ENCODE measurements at places on chromosomes 4 and X.
A peak's percentile ranks its signal among the peaks of the same experiment; 100 is the strongest.

DNA sequence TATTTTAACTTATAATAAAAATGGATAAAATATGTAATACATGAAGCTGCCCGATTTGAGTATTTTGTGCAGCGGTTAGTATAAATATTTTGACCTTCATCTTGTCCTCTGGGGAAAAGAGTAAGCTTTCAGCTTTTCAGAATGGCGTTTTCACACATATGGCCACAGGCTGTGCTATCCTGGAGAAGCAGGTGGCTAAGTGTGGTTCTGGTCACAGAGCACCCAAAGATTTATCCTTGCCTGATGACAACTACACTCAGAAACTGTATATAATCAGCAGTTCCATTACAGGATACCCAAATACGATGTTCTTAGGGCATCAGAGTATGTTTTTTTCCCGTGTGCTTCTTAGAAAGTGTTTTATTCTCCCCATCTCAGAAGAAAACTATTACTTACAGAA, 42.3 kb upstream of the ANK2 start:
- DNase-seq = no peak

DNA sequence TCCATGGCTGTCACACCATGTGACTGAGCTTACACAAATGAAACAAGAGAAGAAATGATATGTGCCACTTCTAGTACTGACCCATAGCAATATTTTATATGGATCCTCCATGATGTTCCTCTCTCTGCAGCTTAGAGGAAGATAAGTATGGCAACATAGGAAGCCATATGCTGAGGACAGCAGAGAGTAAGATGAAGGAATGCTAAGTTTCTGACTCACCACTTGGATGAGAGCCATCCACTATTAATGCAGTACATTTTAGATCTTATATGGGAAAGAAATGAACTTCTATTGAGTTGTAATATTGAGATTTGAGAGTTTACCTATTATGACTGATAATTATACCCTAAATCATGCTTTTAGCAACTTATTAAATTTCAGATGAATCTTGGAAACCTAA, 386.9 kb upstream of the MAOA start:
- DNase-seq = no peak

DNA sequence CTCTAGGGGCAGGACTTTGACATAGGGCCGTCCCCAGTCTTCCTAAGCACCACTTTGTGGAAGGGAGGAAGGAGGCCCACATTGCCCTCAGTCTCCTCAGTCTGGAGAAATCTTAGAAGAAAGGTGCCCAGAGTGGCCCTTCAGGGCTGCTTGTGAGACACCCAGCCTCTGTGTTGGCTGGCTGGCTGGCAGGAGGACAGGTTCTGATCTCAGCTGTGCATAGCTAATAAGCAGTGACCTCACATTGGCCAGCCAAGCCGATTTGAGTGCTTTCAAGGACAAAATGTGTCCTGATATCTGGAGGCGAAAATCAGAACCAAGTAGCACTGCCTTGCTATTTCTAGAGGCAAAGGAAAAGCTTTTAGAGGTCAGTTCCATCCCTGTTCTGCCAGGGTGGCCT, 211.5 kb downstream of the BCOR start:
- DNase-seq = no peak

DNA sequence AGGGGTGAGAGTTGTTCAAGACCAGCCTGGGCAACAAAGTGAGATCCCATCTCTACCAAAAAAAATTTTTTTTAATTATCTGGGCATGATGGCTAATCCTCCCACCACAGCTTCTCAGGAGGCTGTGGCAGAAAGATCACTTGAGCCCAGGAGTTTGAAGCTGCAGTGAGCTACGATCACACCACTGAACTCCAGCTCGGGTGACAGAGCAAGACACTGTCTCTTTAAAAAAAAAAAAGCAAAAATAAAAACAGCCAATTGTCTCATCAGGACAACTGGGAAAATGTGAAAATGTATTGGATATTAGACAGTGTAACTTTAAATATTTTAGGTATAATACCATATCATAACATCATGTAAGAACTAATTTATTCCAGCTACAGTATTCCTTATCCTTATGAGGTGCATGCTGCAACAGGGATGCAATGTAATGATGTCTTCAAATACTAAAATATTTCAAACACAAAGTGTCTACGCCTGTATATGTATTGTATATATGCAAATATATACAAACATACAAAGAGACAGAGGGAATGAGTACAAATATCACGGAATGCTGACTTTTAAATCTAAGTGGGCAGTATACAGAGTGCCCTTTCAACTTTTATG, 17.2 kb downstream of the FAM13A start:
- no peak for DNase-seq

DNA sequence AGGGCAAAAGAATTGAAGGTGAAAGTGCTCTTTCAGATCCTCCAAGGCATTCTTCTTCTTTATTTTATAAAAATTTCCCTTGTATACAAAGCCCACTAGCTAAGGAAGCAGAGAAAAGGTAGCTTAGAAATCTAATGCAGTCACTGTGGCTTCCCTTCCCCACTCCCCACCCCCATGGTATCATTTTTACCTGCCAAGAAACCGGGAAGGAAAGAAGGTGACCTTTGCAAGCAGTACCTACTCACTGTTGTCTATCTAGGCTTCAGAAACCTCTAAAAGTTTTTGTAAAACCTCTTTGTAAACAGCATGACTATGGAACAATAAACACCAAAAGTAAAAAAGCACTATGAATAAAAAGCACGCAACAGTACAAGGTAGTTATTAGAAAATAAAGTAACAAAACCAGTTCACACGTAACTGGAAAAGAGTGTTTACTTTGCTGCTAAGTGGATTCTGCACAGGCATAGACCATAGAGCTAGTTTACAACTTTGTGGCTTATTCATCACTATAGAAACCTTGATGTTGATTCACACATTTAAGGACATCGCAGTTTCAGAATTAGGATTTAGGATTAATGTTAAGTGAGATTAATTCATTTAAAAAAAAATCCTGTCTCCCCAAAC, 109.6 kb upstream of the FTHL17 start:
- DNase-seq = no peak

- DNase-seq = peak; percentile 76
Measured at GRCh38 chr4:182925298-182925757, 8.1 kb upstream of the DCTD start.

- DNase-seq = no peak
Measured at GRCh38 chrX:151974336-151975227, at the start of gene GABRE. Gene GABRE, minus strand, starts transcription at chrX:151974676. Its CDS starts 51 bp downstream, at chrX:151974625.

DNA sequence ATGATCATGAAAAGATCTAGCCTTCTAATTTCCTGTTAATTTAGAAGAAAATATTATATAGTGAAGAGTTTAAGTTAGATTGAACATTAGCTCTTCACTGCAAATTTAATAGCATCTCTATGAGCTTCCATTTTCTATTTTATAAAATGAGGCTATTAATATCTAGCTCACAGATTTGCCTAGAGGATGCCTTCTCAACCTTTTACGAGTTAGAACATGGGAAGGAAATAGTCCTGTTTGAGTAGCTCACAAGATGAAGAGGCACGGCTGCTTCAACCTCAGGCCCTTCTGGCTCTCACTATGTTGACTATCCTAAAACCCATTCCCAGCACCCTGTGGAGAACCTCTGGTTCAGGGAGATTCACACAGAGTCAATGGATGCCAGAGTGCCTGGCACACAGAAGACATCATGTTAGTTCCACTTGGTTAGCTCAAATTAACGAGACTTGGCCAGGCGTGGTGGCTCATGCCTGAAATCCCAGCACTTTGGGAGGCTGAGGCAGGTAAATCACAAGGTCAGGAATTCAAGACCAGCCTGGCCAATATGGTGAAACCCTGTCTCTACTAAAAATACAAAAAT, 97.9 kb upstream of the GUCY1A1 start:
- DNase-seq = no peak

GRCh38 chr4:53906606-53907190, 157.7 kb downstream of the CHIC2 start:
- DNase-seq = no peak

DNA sequence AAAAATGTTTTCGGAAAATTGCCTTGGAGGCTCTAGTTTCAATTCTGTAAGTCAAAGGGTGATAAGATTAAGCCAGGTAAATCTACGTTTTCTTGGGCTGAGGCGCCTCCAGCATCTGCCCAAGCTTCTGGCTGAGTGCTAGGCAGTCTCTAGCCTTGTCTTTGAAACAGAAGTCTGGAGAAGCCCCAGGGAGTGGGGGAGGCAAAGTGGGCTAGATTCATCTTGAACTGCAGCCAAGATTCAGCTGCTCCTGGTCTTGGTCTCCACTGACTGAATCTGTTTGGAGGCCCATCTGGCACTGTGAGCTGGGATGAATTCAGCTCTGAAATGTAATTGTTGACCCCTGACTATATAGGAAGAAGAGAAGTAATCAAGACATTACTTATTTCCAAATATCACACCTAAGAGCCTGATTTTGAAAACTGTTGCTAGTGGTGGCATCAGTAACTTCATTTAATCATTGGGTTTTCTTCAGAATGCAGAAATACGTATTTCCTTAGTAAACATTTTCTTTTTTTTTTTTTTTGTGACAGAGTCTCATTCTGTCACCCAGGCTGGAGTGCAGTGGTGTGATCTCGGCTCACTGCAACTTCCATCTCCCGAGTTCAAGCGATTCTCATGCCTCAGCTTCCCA, 187.3 kb upstream of the LEF1 start:
- no peak for DNase-seq

DNA sequence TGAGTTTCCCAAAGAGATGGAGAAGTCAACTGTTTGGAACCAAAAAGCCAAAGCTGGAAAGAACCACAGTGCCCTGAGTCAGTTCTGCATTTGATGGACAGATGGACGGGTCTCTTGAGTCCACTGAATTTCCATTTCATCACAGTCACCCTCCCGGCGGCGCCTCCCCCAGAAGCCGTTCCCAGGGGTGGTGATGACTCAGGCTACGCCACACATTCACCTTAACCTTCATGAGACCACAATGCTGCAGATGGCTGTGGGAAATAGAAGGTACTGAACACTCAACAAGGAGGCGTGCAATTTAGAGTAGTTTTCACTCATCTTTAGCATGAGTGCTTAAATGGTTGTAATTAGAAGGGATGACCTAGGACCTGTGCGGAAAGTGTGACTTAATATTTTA, 61.3 kb downstream of the STOX2 start:
- no peak for DNase-seq

DNA sequence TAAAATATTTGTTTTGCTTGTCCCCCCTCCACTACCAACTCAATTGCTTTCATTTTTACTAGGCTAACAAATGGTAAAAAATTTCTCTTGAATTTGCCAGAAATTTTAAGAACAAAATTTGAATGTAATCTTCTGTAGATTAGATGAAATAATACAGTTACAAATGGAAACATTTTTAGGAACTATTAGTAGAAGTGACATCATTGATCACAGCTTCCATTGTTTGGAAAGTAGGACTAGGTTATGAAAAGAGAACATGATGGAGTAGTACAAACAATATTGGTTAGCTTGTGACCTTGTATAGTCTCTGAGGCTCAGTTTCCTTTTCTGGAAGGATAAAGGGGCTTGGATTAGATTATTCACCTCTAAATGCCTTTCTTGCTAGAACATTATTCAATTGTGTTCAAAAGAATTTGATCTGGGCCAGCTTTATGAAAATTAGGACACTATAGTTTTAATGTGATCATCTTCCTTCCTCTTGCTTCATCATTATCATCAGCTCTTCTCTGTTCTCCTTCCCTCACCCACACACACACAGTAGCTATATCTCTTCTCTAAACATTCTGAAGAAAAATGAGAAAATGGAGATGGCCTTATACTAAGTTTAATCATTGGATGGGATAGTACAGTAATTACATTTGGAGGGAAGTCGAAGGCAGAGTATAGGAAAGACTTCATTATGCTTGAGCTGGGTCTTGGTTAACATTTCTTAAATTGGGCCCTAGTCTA, 9.9 kb downstream of the MTMR1 start:
- no peak for DNase-seq

GRCh38 chr4:168773388-168774195, 236.5 kb downstream of the CBR4 start:
- DNase-seq = no peak

- no peak for DNase-seq
Measured at GRCh38 chr4:27568952-27569319, 708.3 kb downstream of the STIM2 start.

DNA sequence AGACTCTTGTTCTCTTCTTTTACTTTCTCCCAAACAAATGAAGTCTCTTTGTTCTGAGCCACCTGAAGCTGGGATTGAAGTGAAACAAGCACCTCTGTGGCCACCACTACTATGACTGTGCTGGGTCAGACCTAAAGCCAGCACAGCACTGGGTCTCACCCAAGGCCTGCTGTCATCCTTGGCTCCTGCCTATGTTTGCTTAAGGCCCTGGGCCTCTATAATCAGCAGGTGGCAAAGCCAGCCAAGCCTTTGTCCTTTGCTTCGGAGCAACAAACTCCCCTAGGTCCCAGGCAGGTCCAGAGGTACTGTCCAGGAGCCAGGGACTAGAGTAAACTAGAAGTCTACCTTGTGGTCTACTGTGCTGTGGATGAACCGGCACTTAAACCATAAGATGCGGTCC, 220.6 kb upstream of the ARSJ start:
- no peak for DNase-seq

DNA sequence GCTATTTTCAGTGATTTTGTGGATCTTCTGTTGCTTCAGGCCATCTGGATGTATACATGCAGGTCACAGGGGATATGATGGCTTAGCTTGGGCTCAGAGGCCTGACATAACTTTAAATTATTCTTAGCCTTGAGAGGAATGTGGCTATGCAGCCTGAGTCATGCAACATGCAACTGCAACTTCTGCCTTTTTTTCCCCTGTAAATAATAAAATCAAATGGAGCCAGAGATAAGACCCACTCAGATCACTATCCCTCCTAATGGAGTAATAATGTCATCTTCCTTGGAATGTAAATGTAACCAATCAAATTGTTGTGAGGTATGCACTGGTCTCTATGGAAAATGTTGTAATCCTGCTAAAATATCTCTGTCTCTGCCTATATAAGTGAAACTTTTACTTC, 54.9 kb downstream of the MAGEB17 start:
- no peak for DNase-seq

DNA sequence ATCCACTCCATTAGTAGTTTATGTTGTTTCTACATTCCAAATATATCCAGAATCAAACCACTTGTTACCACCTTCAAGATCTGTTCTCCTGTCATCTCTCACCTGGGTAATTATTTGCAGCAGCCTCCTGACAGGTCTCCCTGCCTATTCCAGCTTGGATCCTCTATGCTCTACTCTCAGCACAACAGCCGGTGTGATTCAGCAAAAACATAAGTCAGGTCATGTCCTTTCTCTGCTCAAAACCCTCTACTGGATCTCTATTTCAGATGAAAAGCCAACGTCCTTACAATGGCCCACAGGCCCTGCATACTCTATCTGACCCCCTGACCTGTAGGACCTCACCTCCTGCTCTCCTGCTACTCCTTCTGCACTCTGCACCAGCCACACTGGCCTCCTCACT, 84.5 kb downstream of the NHSL2 start:
- no peak for DNase-seq

- DNase-seq = no peak
Measured at GRCh38 chr4:176404621-176405020, 84.9 kb downstream of the SPCS3 start.

GRCh38 chr4:156378033-156378665, 424.5 kb upstream of the CTSO start:
- no peak for DNase-seq

GRCh38 chr4:37225778-37226177, 18.8 kb upstream of the NWD2 start:
- no peak for DNase-seq

Data from CD4-positive, alpha-beta T cell treated with Interferon alpha-2 for 1 hour (primary cell).